Right renal pelvis (tissue), 4 donors: ENCODE measurements at places on chromosomes 5 and 9.

DNA sequence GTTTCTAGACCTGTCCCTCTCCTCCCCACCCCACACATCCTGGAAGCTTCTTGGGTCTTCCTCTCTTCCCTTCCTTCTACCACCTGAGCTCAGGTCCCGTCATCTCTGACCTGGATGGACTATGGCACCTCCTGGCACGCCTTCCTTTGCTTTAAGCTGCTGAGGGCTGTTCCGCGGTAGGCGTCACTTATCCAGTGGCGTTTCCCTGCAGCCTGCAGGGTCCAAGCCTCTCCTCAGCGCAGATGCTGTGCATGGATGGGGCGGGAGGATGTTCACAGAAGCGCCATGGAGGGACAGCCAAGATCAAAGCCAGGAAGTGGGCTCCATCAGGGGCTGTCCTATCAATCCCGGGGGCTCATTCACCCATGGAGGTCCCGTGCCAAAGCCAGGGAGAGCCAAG is 23.8 kb upstream of the CNOT6 start:
- DNase-seq = no peak

- DNase-seq = no peak
These were observed 133.0 kb downstream of the SLF1 start for GRCh38 chr5:94751460-94751859.

- no peak for DNase-seq
These were observed 8.2 kb downstream of the IPPK start for GRCh38 chr9:92661743-92662142.

DNA sequence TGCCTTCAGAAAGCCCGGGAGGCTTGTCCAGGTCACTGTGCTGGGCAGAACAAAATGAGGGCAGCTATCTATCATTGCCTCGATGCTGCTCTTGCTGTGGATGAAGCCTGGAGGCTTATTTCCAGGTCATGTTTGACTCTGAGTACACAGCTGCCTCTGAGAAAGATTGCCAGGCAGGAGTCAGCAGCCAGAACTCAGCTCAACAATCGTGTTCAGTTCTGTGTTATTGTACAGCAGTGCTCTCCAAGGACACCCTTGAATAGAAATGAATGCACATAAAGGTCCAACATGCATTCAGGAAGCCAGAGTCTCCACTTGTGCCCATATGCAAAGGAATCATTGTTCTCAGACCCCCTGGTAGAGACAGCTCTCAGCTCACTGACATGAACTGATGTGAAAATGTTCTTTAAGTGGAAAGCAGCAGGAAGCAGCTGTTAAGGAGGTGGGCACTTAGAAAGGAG is 61.7 kb upstream of the ZFR start:
- no peak for DNase-seq

- DNase-seq = no peak
These were observed 124.7 kb upstream of the NIPBL start for GRCh38 chr5:36751886-36752285.

DNA sequence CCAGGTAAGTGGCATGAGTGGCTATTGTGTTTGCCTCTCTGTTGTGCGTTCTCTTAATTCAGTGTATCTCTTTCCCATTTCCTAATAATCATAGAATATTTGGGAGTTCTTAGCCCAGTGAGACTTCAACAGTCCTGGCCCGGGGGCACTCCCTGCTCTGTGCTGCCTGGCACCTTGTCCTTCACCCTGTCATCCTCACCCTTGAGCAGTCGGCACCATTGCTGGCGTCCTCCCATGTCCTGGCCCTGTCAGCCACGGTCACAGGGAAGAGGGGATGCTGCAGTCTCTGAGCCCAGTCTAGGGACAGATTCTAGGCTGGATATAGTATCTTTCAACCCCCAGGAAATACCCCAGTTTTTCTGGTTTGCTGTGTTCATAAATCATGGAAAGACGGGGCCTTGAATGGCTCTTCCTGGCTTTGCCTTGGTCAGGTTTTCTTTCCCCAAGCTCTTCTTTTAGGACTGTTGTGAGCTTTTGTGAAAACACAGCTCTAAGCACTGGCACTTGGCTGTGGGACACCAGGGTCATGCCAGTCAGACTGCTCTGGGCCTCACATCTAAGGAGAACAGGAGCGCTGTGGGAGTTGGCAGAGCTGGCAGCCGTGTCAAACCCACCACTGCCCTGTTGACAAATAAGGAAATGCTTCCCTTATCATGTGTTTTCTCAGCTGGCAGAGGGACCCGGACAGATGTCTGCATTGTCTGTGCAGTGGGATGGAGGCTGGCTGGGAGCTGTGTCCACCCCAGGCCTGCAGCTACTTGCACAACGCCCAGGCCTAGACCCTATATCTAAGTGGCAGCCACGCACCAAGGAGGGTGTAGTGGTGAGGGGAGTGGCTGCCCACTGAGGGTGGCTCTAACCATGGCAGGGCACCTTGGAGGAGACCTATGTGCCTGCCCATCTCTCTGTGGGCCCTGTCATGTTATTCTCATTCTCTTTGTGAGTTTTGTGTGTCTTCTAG is 378.6 kb downstream of the ICE1 start:
- no peak for DNase-seq
